ENCODE measurements at places on chromosomes 6 and 20.

DNA sequence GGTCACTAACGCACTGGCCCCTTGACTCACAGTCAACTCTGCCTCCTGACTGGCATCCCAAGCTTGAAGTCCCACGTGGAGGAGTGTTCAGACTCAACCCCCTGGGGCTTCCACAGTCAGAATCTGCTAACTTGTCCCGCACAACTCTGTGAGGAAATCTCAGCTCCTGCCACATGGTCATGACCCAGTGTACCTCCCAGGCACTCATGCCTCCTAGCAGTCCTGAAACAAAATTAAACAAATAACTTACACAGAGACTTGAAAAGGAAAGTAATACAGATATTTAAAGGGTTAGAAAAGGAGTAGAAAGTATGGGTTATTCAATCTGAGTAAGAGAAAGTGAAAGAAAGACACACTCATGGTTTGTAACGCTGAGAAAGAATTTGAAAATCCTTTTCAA lies 134.9 kb downstream of the GMDS start:
- no peaks in the 10 kb centered on the region for H3K36me3 ChIP-seq
- no peak for DNase-seq
- peaks cover 19% of the 10 kb centered on the region for H3K4me1 ChIP-seq
- H3K27ac ChIP-seq, result no peak overlapping the region

DNA sequence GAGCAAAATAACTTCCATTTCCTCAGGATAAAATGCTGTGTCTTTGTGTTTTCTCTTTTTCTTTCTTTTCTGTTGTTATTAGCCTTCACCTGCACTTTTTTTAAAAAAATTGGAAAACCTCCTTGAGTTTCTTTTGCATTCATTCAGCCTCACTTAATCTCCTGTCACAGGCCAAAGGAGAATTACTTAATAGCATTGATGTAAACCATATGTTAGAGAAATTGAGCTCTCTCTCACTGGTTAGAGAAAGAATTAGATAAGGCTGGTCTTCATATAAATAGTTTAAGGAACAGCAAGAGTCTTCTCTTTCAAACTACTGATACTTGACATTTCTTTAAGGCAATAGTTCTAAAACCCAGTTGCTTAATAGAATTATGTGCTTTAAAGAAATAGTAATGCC lies 564.2 kb downstream of the TFAP2B start:
- no peak for DNase-seq
- H3K4me1 ChIP-seq, result no peaks in the 10 kb centered on the region
- H3K36me3 ChIP-seq, result no peaks in the 10 kb centered on the region
- H3K27me3 ChIP-seq, result no peaks in the 10 kb centered on the region
- no peak overlapping the region for H3K4me3 ChIP-seq

- H3K4me1 ChIP-seq, result peaks cover 10% of the 10 kb centered on the region
- no peak overlapping the region for H3K27ac ChIP-seq
- DNase-seq, result no peak
- no peaks in the 10 kb centered on the region for H3K36me3 ChIP-seq
Measured at GRCh38 chr6:24777227-24777626, 2.5 kb downstream of the GMNN start.

DNA sequence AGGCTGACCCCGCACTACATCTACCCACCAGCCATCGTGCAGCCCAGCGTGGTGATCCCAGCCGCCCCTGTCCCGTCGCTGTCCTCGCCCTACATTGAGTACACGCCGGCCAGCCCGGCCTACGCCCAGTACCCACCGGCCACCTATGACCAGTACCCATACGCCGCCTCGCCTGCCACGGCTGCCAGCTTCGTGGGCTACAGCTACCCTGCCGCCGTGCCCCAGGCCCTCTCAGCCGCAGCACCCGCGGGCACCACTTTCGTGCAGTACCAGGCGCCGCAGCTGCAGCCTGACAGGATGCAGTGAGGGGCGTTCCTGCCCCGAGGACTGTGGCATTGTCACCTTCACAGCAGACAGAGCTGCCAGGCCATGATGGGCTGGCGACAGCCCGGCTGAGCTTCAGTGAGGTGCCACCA lies 16.4 kb downstream of the RBM38 start:
- peaks cover 5% of the 10 kb centered on the region for H3K27me3 ChIP-seq
- no peak for DNase-seq
- no peaks in the 10 kb centered on the region for H3K4me1 ChIP-seq

- no peaks in the 10 kb centered on the region for H3K36me3 ChIP-seq
- H3K27me3 ChIP-seq, result peaks cover 5% of the 10 kb centered on the region
Measured at GRCh38 chr6:109874086-109874485, 104.0 kb upstream of the GPR6 start.

DNA sequence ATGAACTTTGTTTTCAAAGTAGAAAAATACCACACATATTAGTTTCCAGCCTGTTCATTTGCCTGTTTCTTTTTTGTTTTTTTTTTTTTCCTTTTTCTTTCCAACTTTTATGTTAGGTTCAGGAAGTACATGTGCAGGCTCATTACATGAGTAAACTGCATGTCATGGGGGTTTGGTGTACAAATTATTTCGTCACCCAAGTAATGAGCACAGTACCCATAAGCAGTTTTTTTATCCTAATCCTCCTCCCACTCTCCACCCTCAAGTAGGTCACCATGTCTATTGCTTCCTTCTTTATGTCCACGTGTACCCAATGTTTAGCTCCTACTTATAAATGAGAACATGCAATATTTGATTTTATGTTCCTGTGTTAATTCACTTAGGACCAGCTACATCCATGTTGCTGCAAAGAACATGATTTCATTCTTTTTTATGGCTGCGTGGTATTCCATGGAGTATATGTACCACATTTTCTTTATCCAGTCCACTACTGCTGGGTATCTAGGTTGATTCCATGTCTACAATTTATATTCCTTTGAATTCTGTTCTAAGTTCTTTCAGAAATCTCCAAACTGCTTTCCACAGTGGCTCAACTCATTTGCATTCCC lies 31.8 kb downstream of the SNX14 start:
- DNase-seq, result no peak
- no peaks in the 10 kb centered on the region for H3K27me3 ChIP-seq
- no peak overlapping the region for H3K27ac ChIP-seq
- no peak overlapping the region for H3K4me3 ChIP-seq

DNA sequence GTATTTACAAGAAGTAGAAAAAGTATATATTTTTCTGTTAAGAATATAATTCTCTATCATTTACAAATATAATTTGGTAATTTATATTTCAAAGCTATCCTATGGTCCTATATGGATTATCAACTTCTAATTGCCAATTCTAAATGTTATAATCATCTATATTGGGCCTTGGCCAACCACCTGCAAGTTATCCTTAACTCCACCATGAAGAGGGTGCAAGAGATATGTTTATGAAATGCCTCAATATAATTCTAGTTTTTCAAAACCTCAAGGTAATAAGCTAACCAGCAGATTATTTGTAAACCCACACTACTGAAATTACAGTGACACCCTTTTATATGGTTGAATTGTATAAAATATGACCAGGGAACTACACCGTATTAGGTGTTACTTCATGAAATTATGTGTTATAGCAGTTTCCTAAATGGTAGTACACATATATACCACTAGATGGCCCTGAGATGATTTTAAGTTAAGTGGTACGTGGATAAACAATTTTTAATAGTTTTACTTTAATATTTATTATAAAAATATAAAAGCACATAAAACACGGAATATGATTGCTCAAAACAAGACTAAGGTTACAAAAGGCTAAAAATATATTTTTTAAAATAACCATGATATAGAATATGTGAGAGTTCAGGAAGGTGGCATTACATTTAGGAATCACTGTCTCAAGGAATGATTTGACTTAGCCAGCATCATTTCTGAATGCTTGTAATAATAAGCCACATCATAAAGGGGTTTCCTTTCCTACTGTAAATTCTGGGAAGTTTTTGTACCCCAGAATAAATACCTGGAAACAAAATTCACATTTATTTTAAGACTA lies 9.8 kb upstream of the PNISR start:
- no peaks in the 10 kb centered on the region for H3K4me1 ChIP-seq
- H3K27ac ChIP-seq, result no peak overlapping the region
- no peaks in the 10 kb centered on the region for H3K27me3 ChIP-seq
- no peak overlapping the region for H3K4me3 ChIP-seq
- no peak for DNase-seq

GRCh38 chr6:150632785-150633485 lies 33.2 kb downstream of the PLEKHG1 start:
- H3K4me1 ChIP-seq, result peaks cover 83% of the 10 kb centered on the region
- DNase-seq, result no peak
- peak overlapping the region; percentile 74 for H3K27ac ChIP-seq
- peaks cover 22% of the 10 kb centered on the region for H3K36me3 ChIP-seq
- H3K4me3 ChIP-seq, result no peak overlapping the region

DNA sequence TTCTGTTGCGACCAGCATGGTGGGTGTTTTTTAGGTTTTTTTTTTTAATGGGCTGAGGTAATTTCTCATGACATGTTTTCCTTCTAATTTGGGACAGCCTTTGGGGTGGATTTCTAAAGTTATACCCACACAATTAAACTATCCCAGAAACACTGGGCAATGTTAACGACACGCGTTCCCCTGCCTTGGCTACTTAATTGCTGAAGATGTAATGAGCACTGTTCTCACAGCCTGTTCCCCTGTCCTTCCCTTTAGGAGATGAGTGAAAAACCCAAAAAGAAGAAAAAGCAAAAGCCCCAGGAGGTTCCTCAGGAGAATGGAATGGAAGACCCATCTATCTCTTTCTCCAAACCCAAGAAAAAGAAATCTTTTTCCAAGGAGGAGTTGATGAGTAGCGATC lies 5.2 kb downstream of the NOP56 start:
- peaks cover 30% of the 10 kb centered on the region for H3K4me1 ChIP-seq
- H3K4me3 ChIP-seq, result no peak overlapping the region
- peak overlapping the region; percentile 4 for H3K27ac ChIP-seq
- H3K36me3 ChIP-seq, result peaks cover 78% of the 10 kb centered on the region
- no peak for DNase-seq
- peaks cover 5% of the 10 kb centered on the region for H3K27me3 ChIP-seq

GRCh38 chr6:37524025-37524969 lies 24.6 kb upstream of the CCDC167 start:
- H3K36me3 ChIP-seq, result no peaks in the 10 kb centered on the region
- DNase-seq, result no peak

- no peak overlapping the region for H3K27ac ChIP-seq
- no peaks in the 10 kb centered on the region for H3K36me3 ChIP-seq
- no peak overlapping the region for H3K4me3 ChIP-seq
- no peaks in the 10 kb centered on the region for H3K4me1 ChIP-seq
- DNase-seq, result no peak
Measured at GRCh38 chr6:11833626-11834592, 55.3 kb upstream of the ADTRP start.

GRCh38 chr20:23103284-23104018 lies 17.3 kb upstream of the CD93 start:
- H3K36me3 ChIP-seq, result no peaks in the 10 kb centered on the region
- DNase-seq, result no peak
- no peak overlapping the region for H3K4me3 ChIP-seq

DNA sequence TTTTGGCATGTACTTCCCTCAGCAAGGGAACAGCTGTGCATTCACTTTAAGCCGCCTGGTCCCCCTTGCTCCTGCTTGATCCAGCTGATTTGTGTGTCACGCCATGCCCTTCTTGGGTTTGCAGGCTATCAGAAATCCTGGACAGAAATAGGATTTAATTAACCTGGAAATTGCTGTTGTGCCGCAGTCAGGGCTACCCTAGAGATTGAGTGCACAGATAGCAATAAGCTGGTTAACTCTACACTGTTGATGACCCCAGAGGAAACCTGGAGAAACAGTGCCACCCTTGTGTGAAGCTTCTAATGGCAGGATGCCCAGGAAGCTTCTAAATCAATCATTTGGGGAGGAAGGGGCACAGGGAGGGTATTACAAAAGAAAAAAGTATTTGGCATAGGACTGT lies 199.0 kb downstream of the JARID2 start:
- DNase-seq, result no peak
- H3K27ac ChIP-seq, result no peak overlapping the region
- H3K4me3 ChIP-seq, result no peak overlapping the region
- no peaks in the 10 kb centered on the region for H3K36me3 ChIP-seq
- H3K27me3 ChIP-seq, result peaks cover 9% of the 10 kb centered on the region

- H3K4me3 ChIP-seq, result no peak overlapping the region
- H3K27ac ChIP-seq, result no peak overlapping the region
- DNase-seq, result no peak
- H3K27me3 ChIP-seq, result no peaks in the 10 kb centered on the region
Measured at GRCh38 chr6:146931214-146931613, 273.0 kb upstream of the STXBP5 start.

DNA sequence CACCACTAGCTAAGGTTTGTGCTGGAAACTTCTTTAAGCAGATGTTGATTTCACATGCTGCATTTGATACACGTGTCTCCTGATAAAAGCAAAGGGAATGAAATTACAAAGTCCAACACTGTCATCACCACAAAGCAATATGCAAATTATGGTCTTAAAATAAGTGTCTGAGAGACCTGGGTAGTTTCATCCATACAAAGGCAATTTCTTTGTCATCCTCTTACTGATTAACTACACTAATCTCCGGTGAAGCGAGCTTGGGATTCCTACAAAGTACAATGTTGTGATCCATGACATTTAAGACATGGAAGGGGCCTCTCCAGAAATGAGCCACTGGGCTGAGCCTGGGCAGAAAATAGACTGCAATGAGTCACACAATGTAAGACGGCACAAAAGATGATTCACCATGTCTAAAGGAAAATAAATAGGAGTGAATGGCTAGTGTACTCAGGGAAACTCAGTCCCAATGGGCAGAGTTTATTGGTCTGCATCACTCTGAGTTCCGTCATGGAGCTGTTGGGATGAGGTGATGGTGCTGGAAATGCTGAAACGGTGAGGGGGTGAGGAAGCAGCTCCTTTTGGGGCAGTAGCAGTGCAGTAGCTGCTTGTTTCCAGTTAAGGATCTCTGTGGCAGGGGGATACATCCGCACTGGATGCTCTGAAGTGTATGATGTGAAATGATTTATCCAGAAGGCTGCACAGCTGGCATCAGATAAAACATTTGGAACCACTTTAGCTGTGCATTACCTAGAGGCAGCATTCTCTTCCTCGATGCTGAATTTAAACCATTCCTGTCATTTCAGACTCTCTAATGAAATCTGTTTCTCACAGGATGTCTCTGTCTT lies 103.3 kb downstream of the IBTK start:
- H3K36me3 ChIP-seq, result no peaks in the 10 kb centered on the region
- H3K27me3 ChIP-seq, result no peaks in the 10 kb centered on the region
- no peak for DNase-seq

- H3K4me3 ChIP-seq, result no peak overlapping the region
- H3K36me3 ChIP-seq, result peaks cover 60% of the 10 kb centered on the region
- H3K27ac ChIP-seq, result peak overlapping the region; percentile 77
- no peak for DNase-seq
- peaks cover 8% of the 10 kb centered on the region for H3K27me3 ChIP-seq
Measured at GRCh38 chr6:158624684-158625682, 19.6 kb downstream of the DYNLT1 start.

- peaks cover 40% of the 10 kb centered on the region for H3K4me1 ChIP-seq
- no peak for DNase-seq
- no peaks in the 10 kb centered on the region for H3K36me3 ChIP-seq
- H3K27ac ChIP-seq, result no peak overlapping the region
- H3K27me3 ChIP-seq, result peaks cover 1% of the 10 kb centered on the region
Measured at GRCh38 chr6:143976806-143977349, 31.2 kb downstream of the PLAGL1 start.

GRCh38 chr6:109013656-109014305 lies 80.9 kb downstream of the SESN1 start:
- no peak overlapping the region for H3K27ac ChIP-seq
- peaks cover 6% of the 10 kb centered on the region for H3K36me3 ChIP-seq
- no peak overlapping the region for H3K4me3 ChIP-seq
- peaks cover 15% of the 10 kb centered on the region for H3K4me1 ChIP-seq
- DNase-seq, result no peak
